Pancreas (tissue), 10 donors: ENCODE measurements at places on chromosomes 13 and 19. TPM values are rescaled to one million over a fixed set of nuclear protein-coding genes. Genes with fewer than 3 reads are reported as not detected.
A peak's percentile ranks its signal among the peaks of the same experiment; 100 is the strongest.

Gene RCBTB2
- total RNA-seq = 2.7 TPM

- no peaks in the 10 kb centered on the region for H3K27me3 ChIP-seq
- no peak overlapping the region for H3K27ac ChIP-seq
- no peaks in the 10 kb centered on the region for H3K36me3 ChIP-seq
- no peak for DNase-seq
Measured at GRCh38 chr13:71546881-71547280, 320.1 kb downstream of the DACH1 start.

Gene MISP
- 1.3 TPM for total RNA-seq

GRCh38 chr13:26678796-26679195, 81.8 kb downstream of the GPR12 start:
- DNase-seq = no peak
- no peak overlapping the region for H3K4me3 ChIP-seq
- H3K27me3 ChIP-seq = no peaks in the 10 kb centered on the region
- no peaks in the 10 kb centered on the region for H3K4me1 ChIP-seq
- H3K36me3 ChIP-seq = no peaks in the 10 kb centered on the region
- H3K27ac ChIP-seq = no peak overlapping the region

DNA sequence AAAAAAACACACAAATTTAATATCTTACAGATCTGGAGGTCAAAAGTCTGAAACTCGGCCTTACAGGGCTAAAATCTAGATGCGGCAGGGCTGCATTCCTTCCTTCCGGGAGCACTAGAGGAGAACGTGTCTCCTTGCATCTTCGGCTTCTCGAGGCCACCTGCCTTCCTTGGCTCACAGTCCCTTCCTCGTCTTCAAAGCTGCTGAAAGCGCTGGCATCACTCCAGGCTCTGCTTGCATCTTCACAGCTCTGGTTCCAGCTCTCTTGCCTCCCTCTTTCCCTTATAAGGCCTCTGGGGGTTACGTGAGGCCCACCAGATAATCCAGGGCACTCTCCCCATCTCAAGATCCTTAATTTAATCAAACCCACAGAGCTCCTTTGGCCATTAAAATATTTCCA, 10.5 kb downstream of the XRCC1 start:
- no peaks in the 10 kb centered on the region for H3K36me3 ChIP-seq
- no peaks in the 10 kb centered on the region for H3K4me1 ChIP-seq
- no peaks in the 10 kb centered on the region for H3K27me3 ChIP-seq
- no peak overlapping the region for H3K27ac ChIP-seq

Gene FBN3
- total RNA-seq = 0.03 TPM

Gene LIN37
- total RNA-seq = 2.8 TPM

GRCh38 chr19:56942756-56943155, 102.2 kb upstream of the PEG3 start:
- no peak for DNase-seq
- H3K27me3 ChIP-seq = no peaks in the 10 kb centered on the region
- H3K4me3 ChIP-seq = no peak overlapping the region
- no peaks in the 10 kb centered on the region for H3K4me1 ChIP-seq

DNA sequence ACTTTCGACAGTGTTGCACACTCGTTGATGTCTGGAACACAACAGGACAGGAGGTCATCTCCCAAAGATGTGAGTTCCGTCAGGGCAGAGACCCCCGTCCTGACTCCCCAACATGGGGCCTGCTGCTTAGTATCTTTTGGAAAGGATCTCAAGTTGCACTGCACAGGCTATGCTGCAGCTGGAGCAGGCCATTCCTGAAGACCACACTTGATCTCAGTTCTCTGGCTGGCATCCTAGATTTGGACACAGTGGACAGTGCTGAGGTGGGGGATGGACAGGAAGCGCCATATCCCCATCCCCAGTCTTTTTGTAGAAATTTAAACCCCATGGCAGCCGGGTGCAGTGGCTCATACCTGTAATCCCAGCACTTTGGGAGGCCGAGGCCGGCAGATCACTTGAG, 5.9 kb downstream of the ADGRE2 start:
- no peaks in the 10 kb centered on the region for H3K27me3 ChIP-seq
- no peaks in the 10 kb centered on the region for H3K4me1 ChIP-seq
- H3K36me3 ChIP-seq = no peaks in the 10 kb centered on the region

Gene SPACA7
- not detected for total RNA-seq

GRCh38 chr13:109400209-109400608, 386.2 kb downstream of the IRS2 start:
- no peaks in the 10 kb centered on the region for H3K27me3 ChIP-seq
- no peaks in the 10 kb centered on the region for H3K36me3 ChIP-seq
- no peaks in the 10 kb centered on the region for H3K4me1 ChIP-seq
- DNase-seq = no peak

Gene KIR3DL1
- not detected for total RNA-seq

Gene S1PR4
- total RNA-seq = not detected

Gene KLK1
- total RNA-seq = 844 TPM

- no peaks in the 10 kb centered on the region for H3K36me3 ChIP-seq
- H3K4me3 ChIP-seq = peak overlapping the region; percentile 31
- H3K4me1 ChIP-seq = no peaks in the 10 kb centered on the region
- H3K27me3 ChIP-seq = no peaks in the 10 kb centered on the region
- no peak for DNase-seq
Measured at GRCh38 chr13:74574964-74575728, 440.9 kb upstream of the KLF12 start.

Gene TPT1
- total RNA-seq = 3,873 TPM

DNA sequence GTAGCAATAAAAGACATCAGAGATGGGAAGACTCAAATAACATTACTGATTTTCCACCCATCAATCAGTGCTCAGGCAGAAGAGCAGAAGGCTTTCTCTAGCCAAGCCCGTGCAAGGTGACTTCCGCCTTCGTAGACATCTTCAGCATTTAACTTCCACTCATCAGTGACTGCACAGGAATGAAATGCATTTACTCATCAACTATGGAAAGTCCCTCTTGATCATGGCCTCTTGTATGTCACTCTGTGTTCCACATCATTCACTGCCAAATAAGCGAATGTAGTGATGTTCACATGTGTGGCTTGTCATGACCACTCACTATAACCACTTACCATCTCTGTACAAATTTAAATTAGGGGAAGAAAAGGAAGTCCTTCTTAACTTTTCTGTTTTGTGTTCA, 49.4 kb downstream of the SACS start:
- DNase-seq = no peak
- no peaks in the 10 kb centered on the region for H3K27me3 ChIP-seq
- no peaks in the 10 kb centered on the region for H3K4me1 ChIP-seq
- H3K27ac ChIP-seq = no peak overlapping the region

Gene CCL25
- total RNA-seq = not detected

GRCh38 chr13:72458701-72459100, 268.7 kb downstream of the MZT1 start:
- H3K36me3 ChIP-seq = no peaks in the 10 kb centered on the region
- no peak overlapping the region for H3K27ac ChIP-seq
- H3K4me1 ChIP-seq = peaks cover 9% of the 10 kb centered on the region

GRCh38 chr19:52270266-52270885, 989 bp downstream of the ZNF766 start:
- H3K36me3 ChIP-seq = no peaks in the 10 kb centered on the region
- no peaks in the 10 kb centered on the region for H3K27me3 ChIP-seq
- H3K4me3 ChIP-seq = peak overlapping the region; percentile 91
- H3K4me1 ChIP-seq = no peaks in the 10 kb centered on the region

Gene SLC6A16
- 2.5 TPM for total RNA-seq

DNA sequence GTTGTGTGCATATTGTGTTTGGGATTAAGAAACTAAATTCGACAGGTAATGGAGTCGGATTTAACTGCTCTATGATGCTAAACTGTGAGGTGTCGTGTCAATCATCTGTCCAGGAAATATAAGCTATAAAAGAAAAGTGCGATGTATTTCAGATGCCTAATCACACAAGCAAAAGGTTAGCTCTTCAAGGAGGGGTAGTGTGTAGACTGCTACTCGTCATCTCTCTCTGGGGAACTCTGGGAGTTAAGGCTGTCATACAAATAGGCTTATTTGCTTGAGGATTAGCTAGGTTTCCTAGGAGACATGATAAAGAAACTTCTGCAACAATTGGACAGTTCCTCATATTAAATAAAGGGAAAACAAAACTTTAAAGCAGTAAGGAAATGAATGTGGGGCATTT, 462.1 kb downstream of the OLFM4 start:
- H3K27me3 ChIP-seq = no peaks in the 10 kb centered on the region
- H3K27ac ChIP-seq = no peak overlapping the region
- no peaks in the 10 kb centered on the region for H3K4me1 ChIP-seq

DNA sequence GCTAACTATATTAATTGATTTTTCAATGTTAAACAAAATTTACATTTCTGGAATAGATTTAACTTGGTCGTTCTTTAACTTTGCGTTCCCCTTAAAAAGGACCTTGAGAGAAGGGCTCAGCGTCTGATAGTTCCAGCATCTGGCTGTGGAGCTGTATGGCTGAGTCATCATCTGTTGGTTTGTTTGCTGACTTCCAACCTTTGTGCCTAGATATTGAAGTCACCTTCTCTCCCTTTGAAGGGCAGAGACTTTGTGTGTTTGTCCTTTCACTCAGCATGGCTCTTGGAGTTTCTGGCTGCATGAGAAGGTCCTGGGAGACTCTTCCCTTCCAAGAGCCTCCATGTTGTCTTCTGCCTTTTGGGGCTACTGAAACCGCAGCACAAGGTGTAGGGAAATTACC, 16.6 kb upstream of the IRS2 start:
- H3K4me1 ChIP-seq = no peaks in the 10 kb centered on the region
- H3K27ac ChIP-seq = no peak overlapping the region
- no peak for DNase-seq
- no peak overlapping the region for H3K4me3 ChIP-seq
- H3K36me3 ChIP-seq = no peaks in the 10 kb centered on the region

- no peak for DNase-seq
- H3K27ac ChIP-seq = no peak overlapping the region
- no peaks in the 10 kb centered on the region for H3K36me3 ChIP-seq
- no peak overlapping the region for H3K4me3 ChIP-seq
- H3K27me3 ChIP-seq = no peaks in the 10 kb centered on the region
- H3K4me1 ChIP-seq = peaks cover 4% of the 10 kb centered on the region
Measured at GRCh38 chr19:1567848-1568227, 287 bp downstream of the MEX3D start.

GRCh38 chr19:23312515-23312914, 62.3 kb upstream of the ZNF724 start:
- DNase-seq = no peak
- H3K36me3 ChIP-seq = no peaks in the 10 kb centered on the region
- H3K27ac ChIP-seq = no peak overlapping the region
- no peaks in the 10 kb centered on the region for H3K27me3 ChIP-seq

- no peaks in the 10 kb centered on the region for H3K36me3 ChIP-seq
- H3K4me3 ChIP-seq = no peak overlapping the region
- H3K27me3 ChIP-seq = no peaks in the 10 kb centered on the region
- no peaks in the 10 kb centered on the region for H3K4me1 ChIP-seq
- no peak for DNase-seq
- no peak overlapping the region for H3K27ac ChIP-seq
Measured at GRCh38 chr13:22447132-22447886, 733.5 kb upstream of the SGCG start.

DNA sequence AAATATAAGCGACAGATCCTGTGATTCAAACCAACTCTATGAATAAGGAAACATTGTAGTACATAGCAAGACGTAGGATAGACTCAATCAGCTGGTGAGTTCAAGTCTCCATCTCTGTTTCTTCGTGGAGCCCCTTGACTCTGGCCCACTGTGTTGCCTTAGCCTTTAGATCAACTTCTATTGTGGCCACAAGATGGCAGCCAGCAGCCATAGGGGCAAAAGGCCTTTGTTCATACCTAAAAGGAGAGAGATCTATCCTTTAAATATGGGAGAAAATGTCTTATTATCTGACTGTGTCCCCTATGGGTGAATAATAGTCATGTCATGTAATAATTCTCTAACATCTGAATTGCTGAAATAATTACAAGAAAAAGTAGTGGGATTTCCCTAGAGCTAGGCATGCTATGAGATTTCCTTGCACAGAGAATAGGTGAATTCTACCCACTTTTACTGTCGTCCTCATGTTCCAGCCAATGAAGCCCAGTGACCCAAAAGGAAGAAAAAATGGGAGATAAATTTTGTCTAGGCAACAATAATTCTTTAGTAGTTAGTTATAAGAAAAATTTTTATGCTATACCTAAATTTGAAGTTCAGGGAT, 129.4 kb downstream of the PCDH20 start:
- H3K27ac ChIP-seq = no peak overlapping the region
- no peaks in the 10 kb centered on the region for H3K36me3 ChIP-seq
- no peaks in the 10 kb centered on the region for H3K27me3 ChIP-seq
- no peak for DNase-seq

GRCh38 chr13:59413126-59413525, 750.6 kb downstream of the DIAPH3 start:
- no peaks in the 10 kb centered on the region for H3K36me3 ChIP-seq
- H3K4me1 ChIP-seq = peaks cover 14% of the 10 kb centered on the region
- no peak overlapping the region for H3K4me3 ChIP-seq
- no peak overlapping the region for H3K27ac ChIP-seq

- no peaks in the 10 kb centered on the region for H3K4me1 ChIP-seq
- no peak overlapping the region for H3K27ac ChIP-seq
- no peak overlapping the region for H3K4me3 ChIP-seq
- no peaks in the 10 kb centered on the region for H3K27me3 ChIP-seq
- H3K36me3 ChIP-seq = no peaks in the 10 kb centered on the region
Measured at GRCh38 chr13:29125191-29125933, 305.2 kb downstream of the MTUS2 start.

- peaks cover 4% of the 10 kb centered on the region for H3K27me3 ChIP-seq
- no peak overlapping the region for H3K4me3 ChIP-seq
- peak; percentile 21 for DNase-seq
- H3K27ac ChIP-seq = no peak overlapping the region
- H3K36me3 ChIP-seq = no peaks in the 10 kb centered on the region
Measured at GRCh38 chr19:50909240-50910070, 1.7 kb downstream of the KLK4 start.

GRCh38 chr13:23817830-23818229, 71.4 kb downstream of the MIPEP start:
- H3K27me3 ChIP-seq = no peaks in the 10 kb centered on the region
- no peak overlapping the region for H3K27ac ChIP-seq
- DNase-seq = no peak
- H3K36me3 ChIP-seq = no peaks in the 10 kb centered on the region
- no peak overlapping the region for H3K4me3 ChIP-seq

Gene TEX26
- total RNA-seq = not detected

- H3K27me3 ChIP-seq = no peaks in the 10 kb centered on the region
- H3K27ac ChIP-seq = no peak overlapping the region
- H3K4me1 ChIP-seq = no peaks in the 10 kb centered on the region
- peaks cover 49% of the 10 kb centered on the region for H3K36me3 ChIP-seq
- no peak for DNase-seq
- H3K4me3 ChIP-seq = no peak overlapping the region
Measured at GRCh38 chr19:1986357-1987162, 29.0 kb downstream of the BTBD2 start.

- H3K4me1 ChIP-seq = no peaks in the 10 kb centered on the region
- H3K4me3 ChIP-seq = no peak overlapping the region
- no peak for DNase-seq
- H3K27me3 ChIP-seq = no peaks in the 10 kb centered on the region
- H3K27ac ChIP-seq = no peak overlapping the region
- H3K36me3 ChIP-seq = peaks cover 9% of the 10 kb centered on the region
Measured at GRCh38 chr19:50792272-50793250, 2.3 kb downstream of the ACP4 start.

GRCh38 chr19:4660181-4660791, 9.9 kb downstream of the MYDGF start:
- peaks cover 4% of the 10 kb centered on the region for H3K36me3 ChIP-seq
- no peaks in the 10 kb centered on the region for H3K4me1 ChIP-seq
- no peak overlapping the region for H3K4me3 ChIP-seq
- H3K27me3 ChIP-seq = no peaks in the 10 kb centered on the region
